ENCODE measurements at places on chromosomes 2 and 18.

DNA sequence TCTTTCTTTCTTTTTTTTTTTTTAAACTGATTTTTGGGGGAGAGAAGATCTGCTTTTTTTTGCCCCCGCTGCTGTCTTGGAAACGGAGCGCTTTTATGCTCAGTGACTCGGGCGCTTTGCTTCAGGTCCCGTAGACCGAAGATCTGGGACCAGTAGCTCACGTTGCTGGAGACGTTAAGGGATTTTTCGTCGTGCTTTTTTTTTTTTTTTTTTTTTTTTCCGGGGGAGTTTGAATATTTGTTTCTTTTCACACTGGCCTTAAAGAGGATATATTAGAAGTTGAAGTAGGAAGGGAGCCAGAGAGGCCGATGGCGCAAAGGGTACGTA lies 587 bp downstream of the MEIS1 start:
- no peak for DNase-seq

- no peak for DNase-seq
These were observed 766.9 kb upstream of the ZEB2 start for GRCh38 chr2:145286716-145287275.

DNA sequence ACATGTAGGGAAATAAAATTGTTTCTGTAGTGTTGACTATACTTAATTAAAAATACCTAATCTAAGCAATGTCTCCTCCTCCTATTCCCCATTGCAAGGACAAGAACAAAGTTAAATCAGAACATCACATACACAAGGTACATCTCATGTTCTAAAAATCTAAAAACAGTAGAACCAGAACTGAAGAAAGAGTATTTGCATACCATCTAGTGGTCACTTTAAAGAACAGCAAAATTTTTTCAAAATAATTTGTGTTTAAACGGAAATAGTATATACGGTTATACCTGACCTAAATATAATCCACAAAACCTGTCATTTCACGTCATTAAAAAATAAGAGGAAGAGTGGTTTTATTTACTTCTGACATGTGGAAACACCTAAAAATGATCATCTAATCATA lies 294.3 kb upstream of the KCNH7 start:
- no peak for DNase-seq

DNA sequence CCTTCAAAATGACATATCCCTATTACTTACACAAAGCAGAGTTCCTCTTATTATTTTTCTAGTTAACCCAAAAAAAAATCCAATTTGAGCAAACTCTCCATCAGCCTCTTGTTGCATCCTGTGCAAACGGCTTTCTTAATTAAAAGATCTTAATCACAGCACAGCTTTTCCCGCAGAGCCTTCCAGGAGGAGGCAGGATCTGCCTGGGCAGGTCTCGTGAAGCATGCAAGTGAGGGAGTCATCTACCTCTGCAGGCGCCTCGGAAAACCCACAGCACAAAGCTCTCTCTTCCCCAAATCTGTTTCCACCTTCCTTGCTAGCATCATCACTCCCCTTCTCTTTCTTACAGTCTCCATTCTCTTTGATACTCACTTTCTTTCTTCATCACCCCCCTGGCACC lies 100.4 kb downstream of the EN1 start:
- no peak for DNase-seq

DNA sequence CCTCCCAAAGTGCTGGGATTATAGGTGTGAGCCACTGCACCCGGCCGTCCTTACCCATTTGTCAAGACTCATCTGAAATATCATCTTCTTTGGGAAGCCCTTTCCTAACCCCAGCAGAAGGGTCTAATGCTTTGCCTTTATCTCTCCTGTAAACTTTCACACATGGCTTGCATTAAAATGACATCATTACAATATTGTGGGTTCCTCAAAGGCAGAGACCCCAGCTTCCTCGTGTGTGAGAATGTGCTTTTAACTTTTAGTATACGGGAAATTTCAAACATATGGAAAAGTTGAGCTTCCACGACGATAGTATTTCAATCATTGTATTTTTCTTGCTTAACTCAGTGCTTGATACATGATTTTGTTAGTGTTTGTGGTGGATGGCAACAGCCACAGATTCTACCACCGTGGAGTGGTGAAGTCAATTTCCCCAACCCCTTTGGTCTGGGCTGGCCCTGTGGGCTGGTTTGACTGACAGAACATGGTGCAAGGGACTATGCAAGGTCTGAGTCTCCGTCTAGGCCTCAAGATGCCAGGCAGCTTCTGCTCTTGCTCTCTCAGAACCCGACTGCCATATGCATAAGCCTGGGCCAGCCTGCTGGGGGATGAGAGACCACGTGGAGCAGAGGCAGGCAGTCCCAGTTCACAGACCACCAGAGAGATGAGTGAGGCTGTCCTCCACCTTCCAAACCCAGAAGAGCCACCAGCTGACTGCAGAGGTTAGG lies 39.9 kb downstream of the NGEF start:
- DNase-seq: no peak

- no peak for DNase-seq
These were observed 86.1 kb upstream of the CTAGE1 start for GRCh38 chr18:22503803-22504202.

DNA sequence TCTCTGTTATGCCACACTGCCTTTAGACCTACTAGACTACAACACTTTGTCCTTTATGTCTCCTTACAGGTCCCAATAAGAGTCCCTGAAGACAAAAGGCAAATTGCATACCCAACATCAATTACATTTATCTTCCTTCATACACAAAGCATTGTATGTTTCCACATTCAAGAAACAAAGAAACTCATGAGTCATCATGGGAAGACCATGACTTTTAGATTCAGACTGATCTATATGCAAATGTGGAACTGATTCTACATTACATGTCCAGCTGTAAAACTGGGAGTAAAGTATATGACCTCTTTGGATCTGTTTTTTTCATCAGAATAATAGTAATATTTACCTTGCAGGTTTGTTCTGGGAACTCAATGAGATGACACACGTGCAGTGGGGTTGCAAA lies 25.2 kb upstream of the HNMT start:
- no peak for DNase-seq

DNA sequence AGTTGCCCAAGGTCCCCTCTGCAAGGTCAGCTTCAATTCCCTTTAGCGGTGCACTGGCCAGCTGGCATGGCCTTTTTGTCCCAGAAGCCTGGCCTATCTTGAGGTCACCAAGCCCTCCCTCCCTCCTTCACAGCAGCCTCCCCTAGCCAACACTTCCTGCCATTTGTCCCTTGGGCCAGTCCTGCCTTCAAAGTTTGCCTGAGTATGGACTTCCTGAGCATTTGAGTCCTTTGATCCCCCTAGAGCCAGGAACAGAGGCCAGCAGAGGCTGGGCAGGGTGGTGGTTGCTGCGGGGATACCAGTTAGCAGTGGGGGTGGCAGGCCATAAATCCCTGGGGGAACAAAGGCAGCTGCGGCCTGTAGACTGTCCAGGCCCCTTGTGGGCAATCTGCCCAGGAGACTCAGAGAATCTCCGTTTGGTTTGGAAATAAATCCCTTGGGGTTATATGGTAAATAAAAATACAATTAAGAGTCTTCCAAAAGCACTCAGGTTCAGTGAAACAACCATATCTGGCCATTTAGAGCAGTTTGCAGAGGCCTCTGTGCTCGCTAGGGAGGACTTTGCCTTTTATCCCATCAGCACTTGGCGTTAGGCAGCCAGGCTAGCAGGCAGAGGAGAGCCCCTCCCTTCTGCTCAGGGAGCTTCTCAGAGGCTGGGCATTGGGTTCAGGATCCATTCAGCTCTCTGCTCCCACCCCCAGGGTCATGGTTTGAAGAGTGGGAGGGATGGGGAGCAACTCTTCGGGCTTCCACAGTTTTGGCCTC lies 3.1 kb upstream of the HES6 start:
- no peak for DNase-seq

- DNase-seq: no peak
These were observed 43.4 kb upstream of the SEC11C start for GRCh38 chr18:59096098-59096789.

- no peak for DNase-seq
These were observed 1229.0 kb upstream of the NRXN1 start for GRCh38 chr2:52260904-52261303.

DNA sequence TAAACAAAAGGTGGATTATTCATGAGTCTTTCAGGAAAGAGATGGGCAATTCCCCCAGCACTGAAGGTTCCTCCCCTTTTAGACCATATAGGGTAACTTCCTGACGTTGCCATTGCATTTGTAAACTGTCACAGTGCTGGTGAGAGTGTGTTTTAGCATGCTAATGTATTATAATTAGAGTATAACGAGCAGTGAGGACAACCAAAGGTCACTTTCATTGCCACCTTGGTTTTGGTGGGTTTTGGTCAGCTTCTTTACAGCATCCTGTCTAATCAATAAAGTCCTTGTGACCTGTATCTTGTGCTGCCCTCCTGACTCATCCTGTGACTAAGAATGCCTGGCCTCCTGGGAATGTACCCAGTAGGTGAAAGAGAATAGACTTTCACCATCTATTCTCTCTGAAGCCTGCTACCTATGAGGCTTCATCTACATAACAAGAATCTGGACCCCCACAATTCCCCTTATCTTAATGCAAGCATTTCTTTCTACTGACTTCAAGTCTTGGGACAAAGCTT lies 148.7 kb downstream of the CABLES1 start:
- DNase-seq: no peak

DNA sequence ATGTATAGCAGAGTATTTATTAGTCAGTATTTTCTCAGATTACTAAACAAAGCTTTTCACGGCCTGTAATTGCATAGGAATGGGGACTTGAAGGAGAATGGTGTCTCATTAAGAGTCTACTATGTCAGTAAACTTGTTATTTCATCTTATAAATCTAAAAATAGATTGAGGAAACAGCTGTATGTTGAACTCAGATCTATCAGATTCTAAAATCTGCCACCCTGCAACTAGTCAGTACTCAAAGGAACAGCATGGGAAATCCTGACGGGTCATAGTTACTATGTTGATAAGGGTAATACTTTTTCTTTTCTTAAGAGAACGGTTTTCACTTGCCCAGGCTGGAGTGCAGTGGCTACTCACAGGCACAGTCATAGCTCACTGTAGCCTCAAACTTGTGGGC lies 70.2 kb upstream of the EMILIN2 start:
- no peak for DNase-seq

DNA sequence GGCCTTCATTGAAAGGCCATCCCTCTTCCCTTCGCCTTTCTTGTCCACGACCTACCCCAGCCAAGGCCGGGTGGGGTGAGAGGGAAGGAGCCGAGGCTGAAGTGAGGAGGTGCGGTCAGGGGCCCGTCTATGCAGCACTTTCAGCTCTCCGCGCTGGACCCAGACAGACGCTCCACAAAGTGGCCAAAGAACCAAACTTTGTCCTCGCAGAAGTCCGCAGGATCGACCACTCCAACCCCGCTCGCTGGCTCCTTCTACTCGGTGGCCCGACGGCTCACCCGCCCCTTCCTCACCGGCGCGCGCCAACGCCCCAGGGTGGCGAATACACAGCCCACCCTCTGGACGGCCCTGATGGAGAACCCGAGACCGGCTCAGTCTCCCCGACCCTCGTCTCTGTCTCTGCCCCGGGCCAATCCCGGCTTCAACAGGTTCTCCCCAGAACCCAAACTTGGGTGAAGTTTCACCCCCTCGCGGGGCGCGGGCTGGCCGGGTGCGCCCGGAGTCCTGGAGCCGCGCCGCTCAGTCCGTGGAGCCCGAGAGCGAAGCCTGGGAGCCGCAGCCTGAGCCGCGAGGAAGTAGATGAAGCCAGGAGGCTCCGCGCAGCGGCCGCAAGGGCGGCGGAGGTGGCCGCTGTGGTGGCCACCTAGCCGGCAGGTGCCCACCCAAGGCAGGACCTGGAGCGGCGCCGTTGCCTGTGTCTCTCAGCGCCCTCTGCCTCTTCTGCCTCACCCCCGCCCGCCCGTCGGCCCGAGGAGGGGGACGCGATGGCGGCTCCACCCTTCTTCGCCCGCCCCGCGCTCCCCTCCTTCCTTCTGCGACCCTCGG lies 26.7 kb upstream of the ALPP start:
- DNase-seq: no peak

GRCh38 chr2:1856922-1857321 lies 112.6 kb upstream of the PXDN start:
- DNase-seq: no peak

- DNase-seq: no peak
These were observed 1.0 kb downstream of the CNNM3 start for GRCh38 chr2:96816836-96817702.

DNA sequence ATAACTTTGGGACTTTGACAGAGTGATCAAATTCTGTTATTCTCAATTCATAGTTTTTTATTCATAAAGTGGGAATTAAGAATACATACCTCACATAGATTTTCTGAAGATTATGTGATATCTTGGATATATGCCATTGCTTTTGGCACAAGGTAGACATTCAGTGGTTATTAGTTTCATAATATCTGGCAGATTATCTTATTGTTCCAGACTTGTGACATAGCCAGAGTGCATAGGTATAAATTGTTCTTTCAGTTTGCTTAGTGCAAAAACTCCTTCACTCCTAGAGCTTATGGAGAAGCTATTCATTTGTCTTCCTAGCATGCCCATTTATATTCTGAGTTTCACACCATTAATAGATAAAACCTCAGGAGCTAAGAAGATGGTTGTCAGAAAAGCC lies 222.0 kb downstream of the KCNE4 start:
- no peak for DNase-seq

DNA sequence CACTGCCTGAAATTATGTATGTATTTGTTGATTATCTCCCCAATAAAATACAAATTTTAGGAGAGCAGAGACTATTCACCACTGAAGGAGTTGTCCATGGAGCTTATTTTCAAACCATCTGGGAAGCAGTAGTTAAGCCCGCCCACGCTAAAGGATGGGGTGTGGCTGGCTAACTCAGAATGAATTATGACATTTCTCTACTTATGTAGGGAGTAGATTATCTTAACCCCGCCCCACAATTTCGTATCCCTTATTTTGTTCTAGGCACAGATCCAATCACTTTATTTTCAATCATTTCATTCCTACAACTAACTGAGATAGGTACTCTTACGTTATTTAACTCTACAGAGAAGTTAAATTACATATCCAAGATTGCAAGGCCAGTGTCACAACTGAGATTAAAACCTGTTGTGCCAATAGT lies 1.4 kb upstream of the LAPTM4A start:
- DNase-seq: no peak

DNA sequence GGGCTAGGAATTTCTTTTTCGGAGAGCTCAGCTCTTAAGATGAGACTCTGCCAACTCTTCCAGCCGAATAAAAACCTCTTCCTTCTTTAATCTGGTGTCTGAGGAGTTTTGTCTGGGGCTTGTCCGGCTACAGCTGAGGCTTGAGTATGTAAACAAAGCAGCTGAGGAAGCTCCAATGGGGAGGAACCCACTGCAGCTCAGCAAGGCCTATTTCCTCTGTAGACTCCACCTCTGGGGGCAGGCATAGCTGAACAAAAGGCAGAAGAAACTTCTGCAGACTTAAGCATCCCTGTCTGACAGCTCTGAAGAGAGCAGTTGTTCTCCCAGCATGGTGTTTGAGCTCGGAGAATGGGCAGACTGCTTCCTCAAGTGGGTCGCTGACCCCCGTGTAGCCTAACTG lies 838.7 kb downstream of the CCDC85A start:
- DNase-seq: no peak

GRCh38 chr18:13103366-13103765 lies 112.2 kb downstream of the CEP192 start:
- DNase-seq: no peak

All from activated naive CD4-positive, alpha-beta T cell (primary cell).